ENCODE measurements at places on chromosomes 16 and 17.

DNA sequence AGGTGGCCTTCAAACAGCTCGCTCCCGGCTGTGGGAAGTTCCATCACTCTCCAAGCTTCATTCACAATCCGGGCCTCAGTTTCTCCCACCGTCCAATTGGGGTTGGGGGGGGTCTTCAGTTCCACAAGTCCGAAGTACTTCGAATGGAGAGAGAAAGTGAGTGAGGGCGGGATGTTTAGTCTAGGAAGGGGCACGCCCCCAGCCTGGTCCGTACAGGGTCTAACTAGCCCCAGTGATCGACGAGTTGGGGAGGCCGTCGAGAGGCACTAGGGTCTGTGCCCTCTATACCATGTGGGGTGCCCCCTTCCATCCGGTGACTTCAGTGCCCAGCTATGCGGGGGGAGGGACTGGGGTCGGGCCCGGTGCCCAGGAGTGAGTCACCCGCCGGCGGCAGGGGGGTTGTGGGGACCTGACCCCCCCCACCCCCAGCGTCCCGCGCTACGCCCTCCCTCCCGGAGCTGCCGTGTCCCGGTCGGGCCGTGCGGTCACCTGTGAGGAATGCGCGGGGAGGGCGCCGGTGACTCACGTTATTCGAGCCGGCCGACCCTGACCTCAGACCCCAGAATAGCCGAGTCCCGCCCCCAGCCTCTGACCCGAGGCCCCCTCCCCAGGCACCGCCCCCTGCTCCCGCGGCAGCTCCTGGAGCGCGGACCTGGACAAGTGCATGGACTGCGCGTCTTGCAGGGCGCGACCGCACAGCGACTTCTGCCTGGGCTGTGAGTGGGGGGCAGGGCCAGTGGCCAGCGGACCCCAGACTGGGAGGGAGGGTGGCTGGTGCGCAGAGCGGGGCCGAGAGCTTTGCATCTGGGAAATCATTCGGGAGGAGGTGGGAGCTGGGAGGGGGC lies 658 bp downstream of the TNFRSF12A start:
- DNase-seq: no peak

DNA sequence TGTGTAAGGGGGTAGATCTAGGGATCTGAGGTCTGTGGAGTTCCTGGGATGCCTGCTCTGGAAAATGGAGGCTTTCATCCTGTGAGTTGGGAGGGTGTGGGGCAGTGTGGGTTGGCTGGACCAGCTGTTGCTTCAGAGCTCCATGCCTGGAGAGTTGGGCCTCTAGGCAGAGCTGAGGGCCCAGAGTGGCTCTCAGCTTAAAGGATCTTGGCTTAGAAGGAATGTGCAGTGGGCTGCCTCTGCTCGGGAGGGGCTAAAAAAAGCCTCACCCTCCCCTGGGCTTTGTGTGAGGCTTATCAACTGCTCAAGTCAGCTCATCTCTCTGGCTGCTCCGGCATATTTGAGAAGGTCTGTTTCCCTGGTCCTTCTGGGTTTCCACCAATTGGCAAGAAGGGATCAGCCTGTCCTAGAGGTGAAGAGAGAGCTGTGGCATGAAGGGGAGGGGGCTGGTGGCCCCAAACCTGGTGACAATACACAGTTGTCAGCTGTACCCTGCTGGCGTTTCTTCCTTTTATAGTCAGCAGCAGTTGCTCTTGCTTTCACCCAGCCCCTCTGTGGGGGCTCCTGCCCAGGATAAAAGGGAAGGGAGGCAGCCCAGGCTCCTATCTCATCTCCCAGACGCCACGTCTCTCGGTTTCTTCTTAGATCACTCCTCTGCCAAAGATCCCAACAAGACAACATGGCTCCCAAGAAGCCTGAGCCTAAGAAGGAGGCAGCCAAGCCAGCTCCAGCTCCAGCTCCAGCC lies at the start of gene MYL4:
Gene MYL4 (plus strand): TSS at position 605 of the 745 bp plus-strand sequence. CDS start 75 bp downstream, at position 680.
- no peak for DNase-seq

DNA sequence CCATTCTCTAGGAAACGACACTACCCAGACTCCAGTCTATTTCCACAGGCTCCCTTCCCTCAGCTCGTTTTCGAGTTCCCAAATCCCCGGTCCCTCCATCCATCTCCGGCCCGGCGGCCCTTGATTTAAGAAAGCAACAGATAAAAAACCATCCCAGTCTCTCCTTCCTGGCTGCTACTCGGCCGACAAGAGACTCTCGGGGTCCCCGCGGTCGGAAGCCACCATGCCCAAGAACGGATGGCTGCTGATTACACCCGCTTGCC lies 182 bp downstream of the RPL26 start:
- DNase-seq: no peak

- no peak for DNase-seq
Measured at GRCh38 chr16:56409195-56409594, 16.1 kb downstream of the AMFR start.

DNA sequence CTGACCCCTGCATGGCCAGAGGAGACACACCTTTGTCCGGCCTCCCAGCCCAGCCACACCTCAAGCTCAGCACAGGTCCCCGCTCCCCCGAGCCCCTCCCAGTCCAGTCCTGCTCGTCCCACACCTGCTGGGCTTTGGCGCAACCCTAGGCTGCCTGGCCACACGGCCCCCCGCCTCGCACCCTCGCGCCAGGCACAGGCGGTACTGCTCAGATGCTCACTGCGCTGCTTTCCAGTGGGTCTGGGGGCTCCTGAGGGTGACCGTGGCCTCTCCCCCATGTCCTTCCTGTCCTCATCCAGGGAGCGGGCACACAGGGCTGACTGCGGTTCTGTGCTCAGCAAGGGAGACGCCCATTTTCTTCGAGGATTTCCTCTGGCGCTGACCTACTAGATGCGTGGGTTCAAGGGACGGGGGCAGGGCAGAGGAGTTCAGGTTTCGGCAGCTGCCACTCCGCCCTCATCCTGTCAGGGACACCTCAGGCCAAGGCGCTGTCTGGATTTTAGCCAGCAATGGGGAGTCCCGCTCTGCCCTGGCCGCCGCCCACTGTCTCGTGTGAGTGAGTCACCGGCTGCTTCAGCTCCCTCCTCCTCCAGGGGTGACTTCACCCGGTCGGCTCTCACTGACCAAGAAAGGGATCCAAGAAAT lies 118.0 kb upstream of the ZNF469 start:
- DNase-seq: no peak

DNA sequence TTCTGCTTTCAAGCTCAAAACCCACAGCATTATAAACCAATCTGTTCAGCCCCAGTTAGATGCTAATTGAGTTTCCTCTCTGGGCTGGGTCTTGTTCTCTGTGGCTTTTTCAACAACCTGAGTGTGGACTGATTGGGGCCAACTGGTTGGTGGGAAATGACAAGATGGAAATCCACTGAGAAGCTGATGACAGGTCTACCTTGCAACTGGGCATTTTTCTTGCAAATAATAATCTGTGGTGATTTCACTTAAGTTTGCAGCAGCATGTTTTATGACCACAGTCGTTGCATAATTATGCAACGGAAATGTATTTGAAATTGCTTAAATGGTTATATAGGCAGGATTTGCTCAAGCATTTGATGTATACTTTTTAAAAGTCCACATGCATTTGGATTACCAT lies 69.9 kb downstream of the AKAP1 start:
- DNase-seq: no peak

GRCh38 chr17:1422885-1423284 lies 22.9 kb upstream of the YWHAE start:
- DNase-seq: no peak

GRCh38 chr16:30166202-30166902 lies 17.1 kb upstream of the CORO1A start:
- no peak for DNase-seq
